ENCODE measurements at places on chromosomes 12 and 14. TPM values are rescaled to one million over a fixed set of nuclear protein-coding genes. Genes with fewer than 3 reads are reported as not detected.

DNA sequence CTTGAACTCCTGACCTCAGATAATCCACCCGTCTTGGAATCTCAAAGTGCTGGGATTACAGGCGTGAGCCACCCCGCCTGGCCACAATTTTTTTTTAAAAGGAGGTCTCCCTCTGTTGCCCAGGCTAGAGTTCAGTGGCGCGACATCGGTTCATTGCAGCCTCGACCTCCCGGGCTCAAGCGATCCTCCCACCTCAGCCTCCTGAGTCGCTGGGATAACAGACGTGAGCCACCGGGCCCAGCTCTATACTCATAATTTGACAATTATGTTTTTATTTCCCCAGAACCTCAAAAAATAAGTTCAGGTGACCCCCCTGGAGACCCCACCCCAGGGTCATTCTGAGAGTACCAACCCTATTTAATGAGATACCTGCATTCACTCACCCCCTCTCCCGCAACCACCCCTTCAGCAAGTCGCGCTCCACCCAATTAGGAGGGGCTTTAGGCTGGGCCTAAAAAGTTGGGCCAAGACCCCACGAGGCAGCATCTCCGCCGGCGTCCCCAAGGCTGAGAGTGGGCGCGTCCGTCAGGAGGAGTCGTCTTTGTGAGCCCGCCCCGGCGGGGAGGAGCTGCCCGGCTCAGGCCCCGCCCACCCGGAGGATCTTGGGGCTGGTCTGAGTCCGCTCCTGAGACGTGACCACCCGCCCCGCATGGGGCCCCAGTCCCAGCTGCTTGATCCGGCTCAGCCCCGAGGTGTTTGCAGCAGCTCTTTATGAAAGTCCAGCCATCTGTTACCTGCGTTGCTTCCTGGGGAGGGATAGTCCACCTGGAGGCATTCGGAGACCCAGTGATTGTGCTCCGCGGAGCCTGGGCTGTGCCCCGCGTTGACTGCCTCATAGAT is at the start of gene ANKRD33:
Gene ANKRD33, plus strand, starts transcription at position 628 of the 840 bp plus-strand sequence. Its CDS starts 84 bp downstream, at position 712.
- H3K27me3 ChIP-seq = no peaks in the 10 kb centered on the region
- H3K4me3 ChIP-seq = no peak within 1 kb of the TSS
- H3K27ac ChIP-seq = no peak within 1 kb of the TSS
- no peaks in the 10 kb centered on the region for H3K36me3 ChIP-seq
- no peak for DNase-seq

- H3K36me3 ChIP-seq = no peaks in the 10 kb centered on the region
- no peak overlapping the region for H3K4me3 ChIP-seq
- no peaks in the 10 kb centered on the region for H3K27me3 ChIP-seq
- no peak for DNase-seq
- H3K4me1 ChIP-seq = no peaks in the 10 kb centered on the region
- no peak overlapping the region for H3K27ac ChIP-seq
These were observed 240.3 kb upstream of the PDZRN4 start for GRCh38 chr12:40947797-40948196.

DNA sequence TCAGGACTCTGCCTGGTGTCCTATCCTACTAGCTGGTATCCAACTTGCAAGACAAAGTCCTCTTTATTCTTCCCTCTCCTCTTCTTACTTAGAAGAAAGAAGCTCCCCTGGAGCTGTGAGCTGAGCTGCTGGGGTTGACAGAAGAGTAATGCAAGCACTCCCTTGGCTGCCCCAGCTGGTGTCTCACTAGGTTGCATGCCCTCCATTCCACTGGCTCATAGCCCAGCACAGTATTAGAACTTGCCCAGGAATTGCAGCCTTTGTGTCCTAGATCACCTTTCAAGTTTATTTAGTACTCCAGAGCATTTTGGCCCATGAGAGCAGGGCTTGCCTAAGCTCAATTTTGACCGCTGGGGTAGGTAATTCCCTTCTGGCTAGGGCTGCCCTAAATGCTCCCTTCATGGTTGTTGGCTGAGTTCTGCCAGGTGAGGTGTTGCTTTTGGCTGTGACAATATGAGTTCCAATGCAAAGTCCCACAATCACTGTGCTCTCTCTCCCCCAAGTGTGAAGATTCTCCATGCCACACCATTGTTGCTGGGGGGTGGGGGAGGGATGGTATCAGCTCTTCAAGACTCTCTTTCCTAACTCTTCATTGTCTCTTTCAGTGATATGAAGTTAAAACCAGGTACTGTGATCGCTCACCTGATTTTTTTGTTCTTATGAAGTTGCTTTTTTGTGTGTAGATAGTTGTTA is 317.4 kb upstream of the DDHD1 start:
- H3K27me3 ChIP-seq = no peaks in the 10 kb centered on the region
- H3K4me3 ChIP-seq = no peak overlapping the region
- H3K36me3 ChIP-seq = no peaks in the 10 kb centered on the region
- H3K4me1 ChIP-seq = peaks cover 12% of the 10 kb centered on the region
- DNase-seq = peak; percentile 82

GRCh38 chr12:93019975-93020630 is 91.0 kb upstream of the EEA1 start:
- H3K4me1 ChIP-seq = peaks cover 9% of the 10 kb centered on the region
- H3K27me3 ChIP-seq = no peaks in the 10 kb centered on the region
- no peak overlapping the region for H3K4me3 ChIP-seq

- H3K27ac ChIP-seq = no peak overlapping the region
- no peak overlapping the region for H3K4me3 ChIP-seq
- peaks cover 6% of the 10 kb centered on the region for H3K4me1 ChIP-seq
- DNase-seq = no peak
- H3K36me3 ChIP-seq = no peaks in the 10 kb centered on the region
These were observed 195.0 kb upstream of the AMIGO2 start for GRCh38 chr12:47274760-47275159.

DNA sequence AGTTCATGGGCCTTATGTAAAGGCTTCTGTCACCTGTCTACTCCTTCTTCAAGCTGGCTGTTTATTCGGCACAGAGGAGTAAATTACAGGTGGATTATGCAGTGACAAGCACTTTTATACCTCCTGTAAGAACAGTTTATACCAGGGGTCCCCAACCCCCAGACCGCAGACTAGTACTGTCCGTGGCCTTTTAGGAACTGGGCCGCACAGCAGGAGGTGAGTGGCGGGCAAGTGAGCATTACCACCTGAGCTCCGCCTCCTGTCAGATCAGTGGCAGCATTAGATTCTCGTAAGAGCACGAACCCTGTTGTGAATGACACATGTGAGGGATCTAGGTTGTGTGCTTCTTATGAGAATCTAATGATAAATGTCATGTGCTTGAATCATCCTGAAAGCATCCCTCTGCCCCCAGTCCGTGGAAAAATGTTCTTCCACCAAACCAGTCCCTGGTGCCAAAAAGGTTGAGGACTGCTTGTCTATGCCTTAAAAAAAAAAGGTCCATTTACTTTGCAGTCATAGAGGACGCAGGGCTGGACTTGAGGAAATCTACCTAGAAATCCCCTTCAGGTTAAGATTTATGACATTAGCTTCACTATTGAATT is 78.8 kb downstream of the ETV6 start:
- no peaks in the 10 kb centered on the region for H3K36me3 ChIP-seq
- H3K27me3 ChIP-seq = no peaks in the 10 kb centered on the region
- peak overlapping the region; percentile 91 for H3K27ac ChIP-seq

DNA sequence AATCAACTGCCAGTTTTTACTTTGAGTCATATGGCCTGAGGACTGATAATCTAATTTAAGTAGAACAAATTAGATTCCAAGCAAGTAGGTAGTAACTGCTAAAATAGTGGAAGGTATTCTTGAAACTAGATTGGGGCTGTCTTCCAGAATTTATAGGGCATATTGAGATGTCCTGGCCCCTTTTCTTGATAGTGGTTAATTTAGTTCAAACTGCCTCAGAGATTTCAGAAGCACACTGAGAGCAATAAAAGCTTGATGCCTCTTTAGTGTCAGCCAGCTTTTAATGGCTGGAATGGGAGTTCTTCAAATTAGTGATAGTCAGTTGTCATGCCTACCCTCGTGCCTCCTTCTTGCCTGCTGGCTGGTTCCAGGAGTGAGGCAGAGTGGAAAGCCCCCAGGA is 120.5 kb downstream of the AKAP6 start:
- no peak overlapping the region for H3K27ac ChIP-seq
- H3K4me3 ChIP-seq = no peak overlapping the region

GRCh38 chr12:14257734-14258574 is 107.5 kb upstream of the ATF7IP start:
- peak overlapping the region; percentile 92 for H3K27ac ChIP-seq
- H3K4me1 ChIP-seq = peaks cover 43% of the 10 kb centered on the region
- no peaks in the 10 kb centered on the region for H3K27me3 ChIP-seq
- H3K36me3 ChIP-seq = no peaks in the 10 kb centered on the region
- no peak overlapping the region for H3K4me3 ChIP-seq

DNA sequence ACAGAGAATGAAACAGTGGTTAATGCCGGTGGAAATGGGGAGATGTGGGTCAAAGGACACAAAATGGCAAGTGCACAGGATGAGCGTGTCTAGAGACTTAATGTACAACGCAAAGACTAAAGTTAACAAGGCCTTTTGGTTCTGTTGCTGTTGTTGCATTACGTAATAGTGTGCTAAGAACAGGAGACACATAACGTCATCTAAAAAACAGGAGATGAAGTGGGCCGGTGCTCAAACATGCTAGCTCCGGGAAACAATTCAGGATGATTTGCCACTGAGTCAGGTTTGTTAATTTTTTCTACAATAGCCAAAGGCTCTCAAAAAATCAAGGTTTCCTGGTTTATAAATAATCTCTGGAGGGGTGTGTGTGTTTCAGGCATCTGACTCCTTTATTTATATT is 55.5 kb downstream of the ETV6 start:
- H3K36me3 ChIP-seq = no peaks in the 10 kb centered on the region
- no peak for DNase-seq
- H3K4me3 ChIP-seq = no peak overlapping the region
- H3K4me1 ChIP-seq = peaks cover 43% of the 10 kb centered on the region
- no peaks in the 10 kb centered on the region for H3K27me3 ChIP-seq

- no peak overlapping the region for H3K27ac ChIP-seq
- DNase-seq = no peak
- H3K4me1 ChIP-seq = no peaks in the 10 kb centered on the region
These were observed 686.6 kb upstream of the MIS18BP1 start for GRCh38 chr14:45939572-45939971.

DNA sequence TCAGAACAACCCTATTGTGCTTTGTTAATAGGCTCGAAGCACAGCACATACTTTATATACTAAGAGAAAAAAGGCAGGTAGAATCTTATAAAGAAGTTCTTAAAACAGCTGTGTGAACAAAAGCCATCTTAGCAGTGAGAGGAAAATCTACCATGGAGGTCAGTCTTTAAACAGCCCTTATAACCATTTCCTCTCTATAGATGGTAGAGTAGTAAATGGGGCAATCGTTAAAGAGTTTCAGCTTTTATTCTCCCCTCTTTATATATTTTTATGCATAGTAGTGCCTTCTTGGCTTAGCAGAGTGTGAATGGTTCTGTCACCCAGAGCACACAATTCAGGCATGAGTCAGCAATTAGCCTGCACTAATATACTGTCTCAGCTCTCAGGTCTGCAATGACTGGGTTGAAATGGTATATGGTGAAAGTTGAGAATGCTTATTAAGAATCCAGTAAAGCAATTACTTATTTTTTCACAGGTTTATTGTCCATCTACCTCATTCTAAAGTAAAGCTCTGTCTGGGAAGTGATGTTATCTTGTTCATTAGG is 305.0 kb downstream of the NELL2 start:
- DNase-seq = no peak
- H3K27ac ChIP-seq = no peak overlapping the region
- H3K4me3 ChIP-seq = no peak overlapping the region
- H3K36me3 ChIP-seq = no peaks in the 10 kb centered on the region
- no peaks in the 10 kb centered on the region for H3K27me3 ChIP-seq
- peaks cover 28% of the 10 kb centered on the region for H3K4me1 ChIP-seq

DNA sequence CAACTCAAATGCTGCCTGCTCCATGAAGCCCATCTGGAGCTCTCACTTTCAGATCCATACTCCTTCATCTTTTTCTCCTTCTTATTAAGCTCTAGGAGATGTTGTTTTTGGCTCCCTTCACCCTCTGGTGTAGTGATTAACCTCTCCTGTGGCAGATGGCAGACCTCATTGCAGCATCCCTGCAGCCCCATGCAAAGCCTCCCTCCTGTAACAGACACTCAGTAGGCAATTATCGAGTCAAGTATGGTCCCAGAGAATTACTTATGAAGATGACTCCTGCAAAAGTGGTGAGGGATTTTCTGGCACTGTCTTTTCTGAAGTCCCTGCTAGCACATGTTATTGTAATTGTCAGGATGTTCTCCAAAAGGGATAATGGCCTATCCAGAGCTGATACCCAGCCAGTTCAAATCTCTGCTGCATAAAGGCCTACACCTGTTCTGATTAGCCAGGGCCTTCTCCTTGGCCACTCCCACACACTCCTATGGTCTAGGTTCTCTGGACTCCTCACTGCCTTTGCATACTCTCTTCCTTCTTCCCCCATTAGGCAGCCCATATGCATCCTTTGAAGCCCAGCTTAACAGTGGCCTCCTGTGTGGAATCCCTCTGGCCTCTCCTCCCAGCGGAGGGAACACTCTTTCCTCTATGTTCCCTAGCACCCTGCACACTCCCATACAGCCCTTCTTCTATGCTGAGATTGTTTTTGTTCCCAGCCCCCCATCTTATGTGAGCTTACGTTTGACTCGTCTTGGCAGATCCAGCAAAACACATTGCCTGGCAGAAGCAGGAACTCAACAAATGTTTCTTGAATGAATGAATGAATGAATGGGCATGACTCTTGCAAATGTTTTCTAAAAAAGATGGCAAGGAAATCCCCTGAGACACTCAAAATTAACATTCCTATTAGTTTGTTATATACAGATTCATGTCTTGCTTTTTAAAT is 43.9 kb upstream of the MDM1 start:
- no peaks in the 10 kb centered on the region for H3K36me3 ChIP-seq
- H3K27me3 ChIP-seq = no peaks in the 10 kb centered on the region
- H3K4me3 ChIP-seq = no peak overlapping the region
- no peaks in the 10 kb centered on the region for H3K4me1 ChIP-seq
- H3K27ac ChIP-seq = no peak overlapping the region

GRCh38 chr12:12719496-12719895 is 2.3 kb downstream of the CDKN1B start:
- H3K36me3 ChIP-seq = peaks cover 6% of the 10 kb centered on the region
- H3K4me3 ChIP-seq = peak overlapping the region; percentile 98
- H3K4me1 ChIP-seq = peaks cover 29% of the 10 kb centered on the region
- no peak for DNase-seq

GRCh38 chr12:9796346-9796745 is 30.9 kb upstream of the KLRF1 start:
- H3K27me3 ChIP-seq = no peaks in the 10 kb centered on the region
- H3K4me1 ChIP-seq = no peaks in the 10 kb centered on the region
- H3K36me3 ChIP-seq = no peaks in the 10 kb centered on the region
- H3K27ac ChIP-seq = no peak overlapping the region

GRCh38 chr12:9050521-9051157 is 61.3 kb downstream of the KLRG1 start:
- H3K36me3 ChIP-seq = no peaks in the 10 kb centered on the region
- H3K4me1 ChIP-seq = no peaks in the 10 kb centered on the region
- H3K4me3 ChIP-seq = no peak overlapping the region
- H3K27ac ChIP-seq = no peak overlapping the region

The SPIC gene
- total RNA-seq = not detected

The TIMELESS gene
- 6.9 TPM for total RNA-seq

The BATF gene
- 1.6 TPM for total RNA-seq

The TEDC1 gene
- 13.5 TPM for total RNA-seq

The ADAM20 gene
- total RNA-seq = 3.4 TPM

The DPPA3 gene
- not detected for total RNA-seq

The PYM1 gene
- total RNA-seq = 41.6 TPM
